ENCODE measurements at places on chromosomes 6 and 20.

- no peak for DNase-seq
Observed at GRCh38 chr6:166411721-166412151, 29.0 kb upstream of the MPC1 start.

- no peak for DNase-seq
Observed at GRCh38 chr6:21005816-21006570, 471.7 kb downstream of the CDKAL1 start.

DNA sequence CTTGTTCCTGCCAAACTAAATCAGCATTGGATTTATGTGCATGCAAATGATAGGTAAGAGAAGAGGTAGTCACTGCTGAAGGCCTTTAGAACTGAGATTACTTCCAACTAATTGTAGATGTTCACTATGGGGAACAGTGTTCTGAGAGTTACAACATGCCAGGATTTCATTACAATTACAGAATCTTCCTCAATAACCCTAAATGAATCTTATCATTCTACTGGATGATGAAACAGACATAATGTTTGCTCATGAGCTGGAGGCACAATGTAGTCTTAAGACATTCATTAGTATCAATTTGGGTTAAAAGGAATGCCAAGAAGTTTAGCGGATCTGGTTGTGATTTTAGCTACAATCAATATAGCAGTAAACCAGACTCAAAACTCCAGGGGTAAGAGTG is 248.9 kb upstream of the THEMIS start:
- DNase-seq, result no peak

DNA sequence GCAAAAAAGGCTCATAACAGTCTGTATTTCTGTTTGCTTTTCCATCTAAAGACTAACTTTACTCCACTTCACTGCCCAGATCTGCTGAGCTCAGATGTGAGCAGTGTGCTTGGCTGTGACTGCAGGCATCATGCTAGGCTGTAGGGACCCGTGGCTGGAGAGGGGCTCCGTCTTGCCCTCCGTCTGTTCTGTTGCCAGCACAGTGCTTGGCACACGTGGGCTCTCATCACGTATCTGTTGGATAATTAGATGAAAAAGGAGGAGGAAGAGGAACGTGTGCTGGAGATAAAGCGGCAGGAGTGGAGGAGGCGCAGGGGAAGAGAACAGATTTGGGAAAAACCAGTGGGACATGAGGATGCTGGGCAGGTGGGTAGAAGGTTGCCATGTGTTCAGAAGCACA is 57.6 kb upstream of the IER3 start:
- DNase-seq, result no peak

- no peak for DNase-seq
Observed at GRCh38 chr6:151704383-151704782, 103.1 kb upstream of the ESR1 start.

DNA sequence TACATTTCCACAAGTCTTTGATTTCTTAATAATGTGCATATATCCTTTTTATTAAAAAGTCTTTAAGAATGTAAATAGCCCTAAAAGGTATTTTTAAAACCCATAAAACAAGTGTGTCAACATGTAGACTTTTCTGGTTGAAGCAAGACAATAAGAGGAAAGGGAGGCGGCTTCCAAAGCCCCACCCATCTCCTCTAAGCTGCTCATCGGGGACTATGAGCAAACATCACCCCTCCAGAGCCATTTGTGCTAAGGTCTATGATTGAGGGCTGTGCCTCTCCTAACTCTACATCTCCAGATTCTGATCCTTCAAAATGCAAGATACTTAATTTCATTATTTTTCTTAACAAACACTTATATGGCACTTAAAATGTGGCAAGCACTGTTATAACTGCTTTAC is 2.5 kb upstream of the NAA20 start:
- no peak for DNase-seq

DNA sequence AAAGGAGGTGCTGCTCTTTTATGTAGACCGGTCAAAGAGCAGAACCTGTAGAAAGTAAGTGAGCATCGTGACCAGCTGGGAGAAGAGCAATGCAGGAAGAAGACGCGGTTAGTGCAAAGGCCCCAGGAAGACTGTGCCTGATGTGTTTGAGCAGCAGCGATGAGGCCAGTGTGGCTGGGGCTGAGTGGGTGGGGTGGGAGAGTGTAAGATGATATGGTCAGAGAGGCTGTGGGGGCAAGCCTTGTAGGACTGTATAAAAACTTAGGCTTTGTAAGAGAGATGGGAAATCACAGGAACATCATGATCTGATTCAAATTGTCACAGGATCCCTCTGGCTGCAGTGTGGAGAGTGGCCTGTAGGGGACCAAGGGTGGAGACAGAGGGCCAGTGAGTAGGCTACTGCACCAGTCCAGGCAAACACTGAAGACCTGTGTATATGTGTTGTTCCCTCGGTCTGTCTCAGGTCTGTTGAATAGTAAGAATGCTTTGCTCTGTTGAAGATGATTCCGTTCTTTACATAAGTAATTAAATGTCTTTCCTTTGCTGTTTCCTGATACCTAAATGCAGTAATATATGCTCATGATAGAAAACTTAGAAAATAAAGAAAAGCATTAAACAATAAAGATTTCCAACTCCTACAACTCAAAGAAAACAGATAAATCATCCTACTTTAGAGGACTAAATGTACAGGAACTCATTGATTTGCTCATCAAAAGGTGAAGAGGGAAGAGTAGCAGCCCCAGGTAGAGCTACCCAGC is 23.6 kb upstream of the WFDC2 start:
- DNase-seq, result no peak

DNA sequence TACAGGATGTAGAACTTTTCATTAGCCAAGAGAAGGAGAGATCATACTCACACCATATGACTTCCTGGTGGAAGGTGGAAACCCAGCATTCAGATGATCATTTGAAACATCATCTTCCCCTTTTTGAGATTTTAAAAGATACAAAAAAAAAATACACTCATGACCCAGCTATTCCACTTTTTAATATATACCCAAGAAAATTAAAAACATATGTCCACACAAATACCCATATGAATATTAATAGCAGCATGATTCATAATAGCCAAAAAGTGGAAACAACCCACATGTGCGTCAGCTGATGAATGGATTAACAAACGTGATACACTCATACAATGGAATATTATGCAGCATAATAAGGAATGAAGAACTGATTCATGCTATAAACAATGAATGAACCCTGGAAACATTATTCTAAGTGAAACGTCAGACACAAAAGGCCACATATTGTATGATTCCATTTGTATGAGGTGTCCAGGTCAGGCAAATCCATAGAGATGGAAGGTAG is 130.0 kb upstream of the SGK1 start:
- no peak for DNase-seq

GRCh38 chr6:36912586-36912985 is 26.8 kb downstream of the C6orf89 start:
- DNase-seq, result peak; percentile 28

DNA sequence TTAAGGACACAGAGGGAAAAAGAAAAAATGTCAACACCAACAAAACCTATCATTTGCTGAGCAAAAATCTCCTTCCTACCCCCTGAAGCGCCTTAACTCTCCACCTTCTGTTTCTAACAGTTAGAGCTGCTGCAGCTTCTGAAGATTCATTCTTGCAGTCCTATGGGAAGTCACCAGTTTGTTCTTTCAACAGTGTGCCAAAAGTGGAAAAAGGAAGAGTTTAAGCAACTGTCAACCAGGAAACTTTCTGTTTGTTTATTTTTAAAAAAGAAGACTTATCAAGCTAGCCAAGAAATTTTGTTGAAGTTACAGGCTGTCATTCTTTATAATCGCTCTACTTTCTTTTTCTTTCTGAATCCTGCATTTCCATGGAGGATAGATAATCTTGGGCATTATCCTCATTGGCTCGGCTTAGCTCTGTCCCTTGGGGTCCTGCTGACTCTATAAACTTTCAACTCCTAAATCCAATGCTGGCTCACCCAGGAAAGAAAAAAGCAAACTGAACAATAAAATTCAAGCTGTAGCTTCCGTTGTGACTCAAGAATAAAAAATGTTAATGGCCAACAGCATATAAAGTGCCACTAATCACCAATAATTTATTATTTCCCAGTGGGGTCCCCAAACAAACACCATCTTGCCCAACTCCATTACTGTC is 172.8 kb upstream of the CITED2 start:
- DNase-seq, result no peak

DNA sequence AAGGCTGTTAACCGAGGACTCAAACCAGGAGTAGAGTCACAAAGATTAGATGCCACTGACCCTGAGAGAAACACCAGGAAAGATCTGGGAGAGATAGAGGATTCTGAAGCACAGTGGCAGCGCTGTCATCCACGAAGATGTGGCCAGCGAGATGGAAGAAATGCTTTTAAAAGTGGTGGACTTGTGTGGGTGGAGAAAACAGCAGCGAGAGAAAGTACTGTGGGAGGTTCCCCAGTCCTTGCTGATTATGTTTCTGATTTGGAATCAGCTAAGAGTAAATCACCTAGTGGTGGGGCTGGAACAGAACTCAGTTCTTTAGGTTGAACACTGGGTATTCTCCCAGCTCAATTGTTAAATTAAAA is 435 bp upstream of the ZNF322 start:
- DNase-seq, result no peak

DNA sequence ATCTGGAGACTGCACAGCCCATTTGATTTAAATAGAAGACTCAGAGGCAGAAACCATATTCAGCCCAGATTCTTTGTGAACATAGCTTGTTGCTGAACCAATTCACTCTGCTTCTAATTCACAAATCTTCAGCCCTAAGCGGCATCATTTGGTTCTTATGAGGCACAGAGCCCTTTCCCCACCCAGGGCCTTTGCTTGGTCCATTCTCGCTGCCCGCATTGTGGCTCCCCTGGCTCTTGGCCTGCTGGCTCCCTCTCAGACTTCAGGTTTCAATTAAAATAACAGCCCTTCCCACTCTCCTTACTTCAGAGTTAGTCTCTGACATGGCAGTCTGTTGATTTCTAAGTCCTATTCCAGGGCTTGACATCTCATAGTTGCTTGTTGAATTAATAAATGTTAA is 9.4 kb upstream of the TMEM14A start:
- DNase-seq, result no peak

Measured in stimulated activated CD4-positive, alpha-beta T cell treated with anti-CD3 and anti-CD28 coated beads, Interleukin-1b, Interleukin-23, amount 100 ng/mL, for 24 hours (primary cell).